Stimulated activated CD8-positive, alpha-beta memory T cell treated with anti-CD3 and anti-CD28 coated beads, Interleukin-7, amount 100 ng/mL, for 1 hour (primary cell): ENCODE measurements at places on chromosomes 3 and 15.

- no peak for DNase-seq
These were observed 638.3 kb downstream of the NTRK3 start for GRCh38 chr15:87618203-87618725.

GRCh38 chr3:97692389-97692788, 72.2 kb upstream of the ARL6 start:
- DNase-seq = no peak

GRCh38 chr15:100338971-100339444, 2.8 kb downstream of the ADAMTS17 start:
- DNase-seq = no peak

- no peak for DNase-seq
These were observed 101.7 kb downstream of the ZNF609 start for GRCh38 chr15:64562003-64562640.

DNA sequence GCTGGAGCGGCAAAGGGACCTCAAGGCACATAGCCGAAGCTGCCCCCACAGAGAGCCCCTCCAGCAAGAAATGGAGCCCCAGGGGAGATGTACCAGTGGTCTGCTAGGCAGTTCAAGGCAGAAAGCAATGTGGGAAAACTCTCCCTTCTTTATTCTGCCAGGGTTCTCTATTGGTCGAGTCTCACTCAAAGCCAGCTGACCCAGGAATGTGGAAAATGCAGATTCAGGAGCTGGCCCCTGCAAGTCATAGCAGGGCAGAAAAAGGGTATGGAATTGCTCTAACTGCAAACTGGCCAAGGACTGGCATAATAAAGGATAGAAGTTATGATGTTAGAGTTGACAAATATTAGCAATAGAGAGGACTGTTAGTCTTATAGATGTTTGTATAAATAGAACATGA, 4.0 kb upstream of the TOPAZ1 start:
- no peak for DNase-seq

GRCh38 chr15:65057549-65057940, 10.2 kb downstream of the RASL12 start:
- DNase-seq = no peak

DNA sequence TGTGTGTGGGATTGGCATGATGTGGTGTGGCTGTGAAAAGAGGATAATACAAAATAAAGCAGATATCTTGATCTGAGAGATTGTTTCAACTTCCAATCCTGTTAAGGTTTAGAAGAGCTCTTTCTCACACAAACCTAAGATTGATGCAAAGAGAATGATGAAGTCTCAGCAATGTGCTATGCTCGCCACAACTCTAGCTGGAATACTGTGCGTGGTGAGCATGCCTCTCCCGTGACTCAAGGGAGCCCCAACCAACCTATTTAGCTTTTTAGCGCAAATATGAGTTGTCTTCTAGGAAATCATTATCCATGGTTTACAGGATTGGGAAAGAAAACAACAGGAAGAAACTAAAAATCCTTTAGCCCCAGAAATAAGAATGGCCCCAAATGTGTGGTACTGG, 28.5 kb downstream of the BTLA start:
- no peak for DNase-seq

DNA sequence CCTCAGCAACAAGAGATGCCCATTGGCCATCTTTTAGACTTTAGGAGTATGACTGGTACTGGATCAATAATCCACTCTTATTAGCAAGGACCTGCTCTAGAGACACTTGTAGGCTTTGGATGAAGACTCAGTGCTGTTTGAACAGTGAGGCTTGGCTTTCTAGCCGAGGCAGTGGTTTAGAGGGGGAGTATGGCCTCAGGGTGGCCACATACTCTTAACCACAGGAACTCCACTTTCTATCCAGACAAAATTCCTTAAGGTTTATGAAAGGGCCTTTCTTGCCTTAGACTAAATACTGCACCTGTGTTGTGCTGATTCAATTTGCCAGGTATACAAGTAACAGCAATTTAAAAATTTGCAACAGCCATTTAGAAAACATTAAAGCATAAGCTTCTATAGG, 1046.3 kb downstream of the DIPK2A start:
- DNase-seq = no peak
